Kidney epithelial cell (primary cell): ENCODE measurements at places on chromosomes 12 and 14. TPM values are rescaled to one million over a fixed set of nuclear protein-coding genes. Genes with fewer than 3 reads are reported as not detected.

The LRP6 gene
- 15.2 and 20.3 TPM in 2 replicates for total RNA-seq

The NOXRED1 gene
- 0.04 and 0.82 TPM in 2 replicates for total RNA-seq

The KRT80 gene
- total RNA-seq = 18.5 and 19.4 TPM in 2 replicates

The CCDC175 gene
- total RNA-seq = not detected in 2 replicates

- DNase-seq = peak; percentile 91
These were observed 133.4 kb downstream of the KICS2 start for GRCh38 chr12:64088431-64089349.

The MANSC4 gene
- total RNA-seq = not detected in 2 replicates

The THAP2 gene
- total RNA-seq = 4.1 and 6.1 TPM in 2 replicates

DNA sequence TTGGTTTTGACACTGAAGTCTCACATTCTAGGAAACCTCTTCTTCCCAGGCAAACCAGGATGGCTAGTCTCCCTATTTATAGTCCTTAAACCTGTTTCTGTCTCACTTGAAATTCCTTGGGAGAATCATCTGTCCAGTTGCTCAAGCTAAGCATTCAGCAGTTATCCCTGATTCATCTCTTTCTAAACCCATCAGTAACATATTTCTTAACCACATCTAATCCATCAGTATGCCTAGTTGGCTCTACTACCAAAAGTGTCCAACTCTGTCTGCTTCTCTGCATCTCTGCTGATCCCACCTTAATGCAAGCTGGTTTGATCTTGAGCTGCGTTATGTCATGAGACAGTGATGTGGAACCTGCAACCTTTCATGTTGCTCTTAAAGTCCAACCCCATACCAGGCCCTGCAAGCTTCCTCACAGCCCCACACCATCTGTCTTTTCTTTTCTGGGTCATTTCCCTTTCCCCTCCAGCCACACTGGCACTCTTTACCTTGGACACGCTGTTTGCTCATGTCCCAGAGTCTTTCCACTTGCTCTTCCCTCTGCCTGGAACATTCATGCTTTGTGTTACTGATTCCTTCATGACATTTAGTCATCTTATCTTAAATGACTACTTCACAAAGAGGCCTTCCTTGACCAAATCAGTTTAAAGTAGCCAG lies 380.8 kb upstream of the RGS6 start:
- DNase-seq = no peak

GRCh38 chr12:57456737-57457490 lies 1.8 kb downstream of the INHBE start:
- DNase-seq = no peak

The FMNL3 gene
- 34.3 and 35.1 TPM in 2 replicates for total RNA-seq

The GSC gene
- total RNA-seq = not detected in 2 replicates

- DNase-seq = no peak
These were observed 268.0 kb downstream of the BTG1 start for GRCh38 chr12:91877456-91878235.

- DNase-seq = no peak
These were observed 47.7 kb upstream of the CDKN3 start for GRCh38 chr14:54348923-54349620.

The KRT3 gene
- total RNA-seq = not detected in 2 replicates

The RNASE7 gene
- total RNA-seq = not detected in 2 replicates

The CMA1 gene
- total RNA-seq = not detected in 2 replicates

- DNase-seq = no peak
These were observed 81.1 kb downstream of the EML1 start for GRCh38 chr14:99874306-99874705.

DNA sequence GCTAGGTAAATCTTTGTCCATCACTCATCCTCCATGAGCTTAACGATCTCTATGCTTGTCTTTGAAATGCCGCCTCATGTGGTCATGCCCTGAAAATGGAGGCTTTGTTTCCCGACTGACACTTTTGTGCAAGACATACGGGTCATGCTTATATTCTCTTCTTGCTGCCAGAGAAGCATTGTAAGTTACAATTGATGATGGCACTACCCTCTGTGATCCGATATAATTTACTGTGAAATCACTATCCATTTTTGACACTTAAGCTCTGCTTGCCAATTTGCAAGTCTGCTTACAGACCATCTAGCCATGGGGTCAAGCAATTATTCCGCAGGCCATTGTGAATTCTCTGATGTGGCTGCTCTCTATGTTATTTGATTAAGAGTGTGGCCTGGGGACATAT lies 650.0 kb downstream of the FLRT2 start:
- no peak for DNase-seq

DNA sequence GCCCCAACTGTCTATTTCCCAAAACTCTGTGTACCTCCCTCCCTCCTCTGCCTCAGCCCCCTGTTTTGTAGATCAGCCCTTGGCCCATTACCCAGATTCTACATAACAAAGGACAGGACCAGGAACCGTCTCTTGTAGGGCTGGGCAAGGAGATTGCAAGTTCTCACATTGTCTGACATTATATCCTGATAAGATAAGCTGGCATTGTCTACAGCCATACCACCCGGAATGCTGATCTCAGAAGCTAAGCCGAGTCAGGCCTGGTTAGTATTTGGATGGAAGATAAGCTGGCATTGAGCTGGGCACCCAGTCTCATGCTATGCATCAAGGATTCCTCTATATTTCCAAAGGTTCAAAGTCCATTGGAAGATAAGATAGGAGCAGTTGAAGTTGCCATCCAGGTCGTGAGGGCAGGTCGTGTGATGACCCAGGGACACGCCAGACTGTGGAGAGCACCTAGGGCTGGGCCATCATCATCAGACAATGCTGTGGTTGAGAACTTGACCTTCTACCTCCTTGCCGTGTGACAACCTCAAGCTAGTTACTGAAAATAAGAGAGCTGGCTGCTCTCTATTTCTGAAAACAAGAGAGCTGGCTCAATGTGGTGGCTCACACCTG lies 29.5 kb downstream of the PHETA1 start:
- DNase-seq = no peak

GRCh38 chr14:69473260-69473659 lies 11.3 kb upstream of the PLEKHD1 start:
- no peak for DNase-seq

DNA sequence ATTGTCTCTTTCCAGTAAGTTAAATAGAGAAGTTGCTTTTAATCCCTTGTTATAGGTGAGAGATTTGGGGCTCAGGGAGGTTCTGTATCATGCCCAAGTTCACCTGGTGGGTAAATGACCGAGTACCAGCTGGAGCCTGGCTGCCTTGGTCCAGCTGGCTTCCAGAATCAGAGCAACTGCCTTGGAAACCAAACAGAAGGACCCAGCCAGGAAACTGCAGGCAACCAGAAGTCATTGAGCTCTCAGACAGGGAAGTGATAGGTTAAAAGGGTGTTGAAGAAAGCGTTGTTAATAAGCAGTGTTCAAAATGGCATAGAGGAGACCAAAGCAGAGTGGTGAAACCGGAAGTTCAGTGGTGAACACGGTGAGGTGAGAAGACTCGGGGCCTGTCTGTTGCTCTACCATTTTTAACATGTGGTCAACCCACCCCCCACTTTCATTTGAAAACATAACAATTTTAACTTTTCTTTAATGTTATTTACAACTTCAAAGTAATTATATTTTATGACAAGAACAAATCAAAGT lies 54.9 kb downstream of the PLEKHG7 start:
- no peak for DNase-seq

The TBC1D30 gene
- total RNA-seq = 3.7 and 4.6 TPM in 2 replicates

The MYF5 gene
- not detected in 2 replicates for total RNA-seq

The PAPLN gene
- total RNA-seq = 23.3 and 31.9 TPM in 2 replicates

The SLC17A8 gene
- under 0.01 TPM in 1 of 2 replicates, not detected in the other for total RNA-seq

DNA sequence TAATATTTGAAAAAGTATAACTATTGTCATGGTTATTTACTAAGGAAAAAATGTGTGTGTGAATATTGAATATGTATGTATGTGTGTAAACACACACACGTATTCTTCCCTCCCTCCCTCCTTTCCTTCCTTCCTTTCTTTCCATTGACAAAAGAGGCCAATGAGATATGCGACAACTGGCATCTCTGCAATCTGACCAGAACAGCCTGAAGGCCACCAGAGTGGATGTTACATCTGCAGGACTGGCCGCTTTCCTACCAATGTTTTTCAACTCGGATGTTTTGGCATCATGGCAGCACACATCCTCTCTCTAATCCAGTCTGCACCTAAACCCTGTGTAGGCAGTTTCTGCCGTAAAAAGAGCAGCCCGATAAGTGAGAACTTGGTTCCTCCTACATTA lies 20.7 kb downstream of the HOXC4 start:
- no peak for DNase-seq

DNA sequence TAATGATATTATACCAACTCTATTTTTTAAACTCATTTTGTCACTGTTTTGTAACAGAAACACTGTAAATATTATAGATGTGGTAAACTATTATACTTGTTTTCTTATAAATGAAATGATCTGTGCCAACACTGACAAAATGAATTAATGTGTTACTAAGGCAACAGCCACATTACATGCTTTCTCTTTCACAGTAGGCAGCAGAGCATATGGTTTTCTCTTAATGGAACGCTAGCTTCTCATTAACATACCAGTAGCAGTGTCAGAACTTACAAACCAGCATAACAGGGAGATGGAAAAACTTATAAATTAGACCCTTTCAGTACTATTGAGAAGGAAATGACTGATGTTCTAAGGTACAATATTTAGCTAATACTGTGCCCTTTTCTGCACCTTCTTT lies 398.8 kb downstream of the PRKD1 start:
- DNase-seq = peak; percentile 1

- DNase-seq = no peak
These were observed 356.7 kb downstream of the LRIG3 start for GRCh38 chr12:58563621-58564020.

- DNase-seq = no peak
These were observed 285.3 kb downstream of the ZFP36L1 start for GRCh38 chr14:68507544-68508081.

The TROAP gene
- 4.8 and 10.3 TPM in 2 replicates for total RNA-seq

DNA sequence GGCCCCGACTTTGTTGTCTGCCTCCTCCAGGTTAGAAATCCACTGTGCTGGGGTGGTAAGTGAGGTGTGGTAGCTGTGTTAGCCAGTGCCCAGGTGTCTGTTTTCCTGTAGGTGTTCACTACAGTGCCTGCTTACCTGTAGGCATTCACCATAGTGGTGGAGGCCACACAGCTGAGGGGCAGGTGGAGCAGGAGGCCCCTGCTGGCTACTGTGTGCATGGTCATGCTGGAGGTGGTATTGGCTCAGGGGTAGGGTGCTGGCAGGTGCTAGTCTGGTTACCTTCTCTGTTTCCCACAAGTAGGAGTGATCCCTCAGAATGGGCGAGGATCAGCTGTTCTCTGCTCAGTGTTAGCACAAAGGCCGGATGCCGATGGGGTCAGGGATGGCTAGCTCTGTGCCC lies 217.3 kb downstream of the SYT10 start:
- no peak for DNase-seq

DNA sequence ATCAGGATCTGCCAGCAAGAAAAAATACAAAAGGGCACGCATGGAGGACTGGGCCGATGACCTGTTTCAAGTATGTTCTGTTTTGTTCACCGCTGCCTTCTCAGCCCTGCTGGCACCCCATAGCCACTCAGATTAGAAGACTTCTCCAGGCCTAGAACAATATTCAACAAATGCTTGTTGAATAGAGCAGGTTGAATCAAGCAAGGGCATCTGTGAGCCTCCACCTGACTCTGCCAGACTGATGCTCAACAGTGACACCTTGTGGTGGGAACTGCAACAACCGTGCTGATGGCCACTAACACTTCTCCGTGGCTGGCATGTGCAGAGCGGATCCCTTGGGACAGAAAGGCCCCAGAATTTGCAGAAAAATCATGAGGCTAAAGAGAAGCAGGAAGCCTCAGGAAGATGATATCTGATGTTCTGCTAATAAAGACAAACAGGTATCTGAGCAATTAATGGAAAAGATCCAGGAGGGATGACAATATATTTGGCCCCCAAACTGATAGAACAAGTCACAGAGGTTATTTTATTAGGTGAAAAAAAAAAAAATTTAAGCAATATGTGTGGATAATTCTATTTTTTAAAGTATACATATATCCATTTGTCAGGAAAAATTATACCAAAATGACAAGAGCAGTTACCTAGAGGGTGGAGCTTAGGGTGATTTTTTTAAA lies 114.3 kb downstream of the KSR2 start:
- DNase-seq = no peak

The JAG2 gene
- 2.4 and 2.7 TPM in 2 replicates for total RNA-seq

The LIN7A gene
- total RNA-seq = 0.79 and 1.3 TPM in 2 replicates

- DNase-seq = no peak
These were observed 16.6 kb upstream of the SUSD6 start for GRCh38 chr14:69594846-69595245.

DNA sequence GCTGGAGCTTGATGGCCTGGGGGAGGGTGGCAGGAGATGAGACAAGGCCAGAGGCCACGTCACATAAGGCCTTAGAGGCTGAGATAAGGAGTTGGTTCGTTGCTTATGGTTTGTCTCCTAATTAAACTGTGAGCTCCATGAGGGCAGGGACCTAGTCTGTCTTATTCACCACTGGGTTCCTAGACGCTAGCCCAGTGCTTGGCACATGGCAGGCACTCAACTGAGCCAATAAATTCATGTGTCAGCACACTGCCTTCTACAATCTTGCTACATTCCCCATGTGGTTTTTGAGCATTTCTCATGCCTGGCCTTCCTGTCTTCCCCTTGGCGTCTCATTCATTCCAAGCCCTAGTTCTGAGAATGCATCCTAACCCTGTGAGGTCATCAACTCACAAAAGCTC lies 92.5 kb upstream of the MED13L start:
- DNase-seq = no peak

GRCh38 chr12:7090222-7090998 lies 1.8 kb downstream of the C1R start:
- DNase-seq = no peak

DNA sequence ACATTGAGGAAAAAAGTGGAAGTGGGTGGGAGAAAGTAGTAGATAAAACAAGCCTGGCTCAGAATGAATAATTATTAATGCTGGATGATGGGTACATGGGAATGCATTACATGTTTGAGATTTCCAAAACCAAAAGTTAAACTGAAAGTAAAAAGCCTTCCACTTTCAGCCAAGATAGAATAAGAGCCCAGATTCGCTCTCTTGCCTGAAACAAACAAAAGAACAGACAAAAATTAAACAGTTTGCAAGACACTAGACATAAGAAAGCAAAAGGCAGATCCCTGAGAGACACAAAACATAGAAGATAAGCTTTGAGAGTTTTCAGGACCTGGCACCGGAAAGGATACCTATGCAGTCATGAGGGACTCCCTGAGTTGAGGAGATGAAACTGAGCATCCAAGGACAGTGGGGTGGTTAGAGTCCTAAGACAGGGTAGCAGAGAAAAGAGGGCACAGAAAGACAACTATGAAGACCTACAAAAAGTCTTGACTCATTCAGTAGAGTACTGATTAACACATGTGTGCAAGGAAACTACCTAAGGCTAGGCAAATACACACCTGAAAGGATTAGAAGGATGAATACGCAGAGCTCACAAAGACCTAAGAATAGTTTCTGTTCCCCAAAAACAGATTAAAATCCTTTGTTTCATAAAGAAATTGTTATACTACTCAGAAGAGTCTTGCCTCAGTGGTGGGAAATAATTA lies 54.1 kb downstream of the CEP83 start:
- no peak for DNase-seq

GRCh38 chr12:116372815-116373214 lies 95.3 kb upstream of the MED13L start:
- DNase-seq = no peak

- DNase-seq = no peak
These were observed 454.8 kb upstream of the SOX5 start for GRCh38 chr12:24404086-24404815.

The ERBB3 gene
- 12.3 and 17.3 TPM in 2 replicates for total RNA-seq

- no peak for DNase-seq
These were observed 212.5 kb upstream of the RTL1 start for GRCh38 chr14:101116065-101116464.
